GM12864 (cell line): ENCODE measurements at places on chromosomes 6 and 20.

GRCh38 chr6:11729076-11729475 lies 49.5 kb downstream of the ADTRP start:
- DNase-seq, result no peak

GRCh38 chr20:328975-329695 lies 3.8 kb downstream of the SOX12 start:
- no peak for DNase-seq

GRCh38 chr6:159966981-159967380 lies 1.9 kb upstream of the IGF2R start:
- DNase-seq, result no peak

GRCh38 chr6:167401525-167402194 lies 76.8 kb downstream of the TTLL2 start:
- DNase-seq, result no peak

DNA sequence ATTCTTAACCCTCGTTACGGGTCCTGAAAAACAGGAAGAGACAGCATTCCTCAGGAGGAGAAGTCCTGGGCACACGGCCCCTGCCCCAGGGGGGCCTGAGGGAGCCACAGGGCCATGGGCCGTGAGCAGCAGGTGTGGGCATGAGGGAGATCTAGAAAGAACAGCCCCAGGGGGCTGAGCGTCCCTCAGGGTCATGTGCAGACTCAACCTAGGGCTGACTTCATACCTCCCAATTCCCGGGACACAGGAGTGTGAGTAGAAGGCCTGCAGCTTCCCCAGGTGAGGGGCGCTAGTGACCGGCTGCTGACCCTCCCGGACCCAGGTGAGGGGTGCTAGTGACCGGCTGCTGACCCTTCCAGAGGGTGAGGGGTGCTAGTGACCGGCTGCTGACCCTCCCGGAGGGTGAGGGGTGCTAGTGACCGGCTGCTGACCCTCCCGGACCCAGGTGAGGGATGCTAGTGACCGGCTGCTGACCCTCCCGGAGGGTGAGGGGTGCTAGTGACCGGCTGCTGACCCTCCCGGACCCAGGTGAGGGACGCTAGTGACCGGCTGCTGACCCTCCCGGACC lies 35.1 kb downstream of the FRMD1 start:
- no peak for DNase-seq

GRCh38 chr6:90230548-90231215 lies 66.0 kb downstream of the BACH2 start:
- no peak for DNase-seq

GRCh38 chr20:44034451-44034850 lies 119.8 kb downstream of the TOX2 start:
- no peak for DNase-seq

GRCh38 chr6:168499045-168499650 lies 58.2 kb downstream of the SMOC2 start:
- DNase-seq, result no peak

GRCh38 chr6:75532521-75532920 lies 38.9 kb upstream of the FILIP1 start:
- no peak for DNase-seq

GRCh38 chr6:168395983-168396382 lies 45.0 kb upstream of the SMOC2 start:
- DNase-seq, result no peak

GRCh38 chr6:10393544-10394225 lies 21.2 kb downstream of the TFAP2A start:
- DNase-seq, result no peak

DNA sequence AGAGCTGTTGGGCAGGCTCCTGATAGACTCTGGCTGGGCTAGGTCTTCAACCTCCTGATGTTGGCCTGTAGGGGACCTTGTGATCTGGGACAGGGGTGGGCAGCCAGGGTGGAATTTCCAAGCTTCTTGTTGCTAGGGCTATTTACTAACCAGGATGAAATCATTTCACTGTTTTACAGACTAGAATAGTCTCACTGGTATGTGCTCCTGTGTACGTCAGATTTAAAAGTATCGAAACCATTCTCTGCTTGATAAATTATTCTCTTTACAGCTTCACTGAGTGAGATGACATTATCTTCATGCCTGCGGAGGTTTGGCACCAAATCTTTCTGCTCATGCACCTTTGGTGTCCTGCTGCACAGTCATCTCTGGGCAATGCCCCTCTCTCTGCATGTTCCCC lies 10.9 kb downstream of the EDN1 start:
- DNase-seq, result no peak

DNA sequence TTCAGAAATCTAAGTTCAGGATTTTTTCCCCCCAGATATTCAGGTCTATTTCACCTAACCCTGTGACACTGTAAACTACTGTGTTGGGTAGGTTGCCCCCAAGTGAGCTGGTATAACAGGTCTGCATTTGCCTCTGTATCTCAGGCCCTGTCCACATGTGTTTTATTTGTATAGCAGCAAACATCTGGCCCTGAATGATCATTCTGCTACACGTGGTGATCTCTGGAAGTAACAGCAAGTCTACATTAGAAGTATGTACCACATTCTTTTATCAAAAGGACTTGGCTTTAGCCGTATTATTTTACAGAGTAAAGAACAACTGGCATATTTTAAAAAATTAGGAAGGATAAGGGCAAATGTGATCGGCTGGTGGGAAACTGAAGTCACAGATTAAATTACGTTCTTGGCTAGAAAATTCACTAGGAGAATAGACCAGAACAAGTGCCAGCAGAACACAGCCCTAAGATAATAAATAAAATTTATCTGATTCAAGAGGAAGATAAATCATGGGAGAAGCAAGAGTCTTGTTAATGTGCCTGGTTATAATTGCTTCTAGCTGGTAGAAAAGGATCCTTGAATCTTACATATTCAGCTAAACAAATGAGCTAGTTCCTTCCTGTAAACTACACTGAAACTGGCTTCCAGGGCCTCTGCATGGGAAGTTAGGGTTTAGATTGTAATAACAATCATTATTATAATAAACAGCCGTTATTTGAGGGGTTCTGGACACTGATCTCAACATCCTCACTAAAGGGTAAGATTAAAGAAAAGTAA lies 192.1 kb downstream of the SAMD5 start:
- DNase-seq, result no peak

GRCh38 chr20:53918949-53919361 lies 151.4 kb downstream of the BCAS1 start:
- no peak for DNase-seq

DNA sequence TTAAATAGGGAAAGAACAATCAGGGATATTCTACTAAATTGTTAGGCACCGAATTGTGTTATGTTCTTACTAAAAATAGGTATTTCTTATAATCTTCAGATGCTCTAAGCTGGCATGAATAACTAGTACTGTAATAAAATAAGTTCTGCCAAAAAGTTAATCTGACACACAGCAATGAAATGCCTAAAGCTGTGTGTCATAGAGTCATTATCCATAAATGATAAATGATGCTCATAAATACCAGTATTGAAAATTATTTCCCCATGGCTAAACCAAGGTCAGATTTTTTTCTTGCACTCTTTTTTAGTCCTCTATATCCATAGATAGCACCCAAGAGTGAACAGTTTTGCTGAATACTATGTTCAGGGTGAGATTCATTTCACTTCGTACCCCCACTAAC lies 11.7 kb upstream of the PRIM2 start:
- DNase-seq, result no peak

DNA sequence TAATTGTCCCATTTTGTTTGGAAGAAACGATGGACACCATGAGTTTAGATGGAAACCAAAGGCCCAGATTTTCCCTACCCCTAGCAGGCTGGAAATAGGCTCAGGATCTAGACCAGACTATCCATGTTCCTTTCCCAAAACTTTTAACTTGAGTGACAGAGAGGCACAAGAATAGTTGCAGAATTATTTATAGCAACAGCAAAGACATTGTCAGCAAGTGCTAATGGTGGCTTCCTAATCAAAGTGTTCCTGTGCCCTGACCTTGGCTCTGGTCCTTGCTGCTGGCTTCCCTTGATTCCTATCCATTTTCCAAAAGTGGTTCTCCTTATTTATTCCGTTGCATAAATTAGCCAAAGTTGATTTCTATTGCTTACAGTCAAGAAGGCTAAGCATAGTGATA lies 103.1 kb downstream of the RNGTT start:
- DNase-seq, result no peak

DNA sequence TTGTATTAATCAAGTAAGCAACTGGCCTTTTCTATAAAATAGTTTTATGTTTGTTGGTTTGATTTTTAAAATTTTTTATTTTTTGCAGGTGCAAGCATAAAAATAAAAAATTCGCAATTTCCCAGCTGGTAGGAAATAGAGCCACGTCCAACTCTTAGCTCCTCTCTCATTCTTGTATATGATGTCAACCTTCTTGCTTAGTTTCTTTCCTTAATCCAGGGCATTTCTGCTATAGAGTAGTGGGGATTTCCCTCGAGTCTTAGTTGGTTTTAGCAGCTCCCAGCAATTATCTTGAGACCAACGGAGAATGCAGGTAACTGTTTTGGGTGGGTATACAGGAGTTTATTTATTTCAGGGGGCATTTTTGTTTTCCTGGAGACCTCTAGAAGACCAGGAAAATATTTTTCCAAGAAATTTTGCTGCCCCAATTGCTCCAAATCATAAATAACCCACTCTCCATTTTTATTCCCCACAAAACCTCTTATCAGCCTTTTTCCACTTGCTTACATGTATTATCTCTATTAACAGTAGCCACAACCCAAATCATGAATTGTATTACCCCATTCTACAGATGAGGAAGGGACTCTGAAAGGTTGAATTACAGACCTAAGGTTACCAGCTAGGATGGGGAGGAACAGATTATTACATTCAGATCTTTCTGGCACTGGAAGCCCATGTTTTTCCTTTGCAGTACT lies 18.4 kb downstream of the PHACTR2 start:
- DNase-seq, result no peak

GRCh38 chr6:32177183-32177787 lies 920 bp upstream of the RNF5 start:
- no peak for DNase-seq

- DNase-seq, result no peak
Measured at GRCh38 chr6:96304997-96305396, 216.6 kb upstream of the UFL1 start.

GRCh38 chr20:15318682-15319081 lies 981.3 kb upstream of the FLRT3 start:
- no peak for DNase-seq

DNA sequence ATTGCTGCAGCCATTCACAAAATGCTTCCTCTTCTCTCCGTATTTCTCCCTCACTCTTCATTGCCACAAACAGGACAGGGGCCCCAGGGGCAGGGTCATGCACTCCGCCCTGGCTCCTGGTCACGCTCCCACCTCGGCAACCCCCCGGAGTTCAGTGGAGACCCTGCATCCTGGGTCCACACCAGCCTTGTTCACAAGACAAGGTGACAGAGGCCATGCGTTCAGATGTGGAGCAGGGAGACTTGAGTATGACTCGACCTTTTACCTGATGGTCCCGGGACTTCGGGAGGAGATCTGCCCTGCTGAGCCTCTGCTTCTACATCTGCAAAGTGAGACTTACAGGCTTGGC lies 49.4 kb downstream of the ANKRD60 start:
- DNase-seq, result no peak

DNA sequence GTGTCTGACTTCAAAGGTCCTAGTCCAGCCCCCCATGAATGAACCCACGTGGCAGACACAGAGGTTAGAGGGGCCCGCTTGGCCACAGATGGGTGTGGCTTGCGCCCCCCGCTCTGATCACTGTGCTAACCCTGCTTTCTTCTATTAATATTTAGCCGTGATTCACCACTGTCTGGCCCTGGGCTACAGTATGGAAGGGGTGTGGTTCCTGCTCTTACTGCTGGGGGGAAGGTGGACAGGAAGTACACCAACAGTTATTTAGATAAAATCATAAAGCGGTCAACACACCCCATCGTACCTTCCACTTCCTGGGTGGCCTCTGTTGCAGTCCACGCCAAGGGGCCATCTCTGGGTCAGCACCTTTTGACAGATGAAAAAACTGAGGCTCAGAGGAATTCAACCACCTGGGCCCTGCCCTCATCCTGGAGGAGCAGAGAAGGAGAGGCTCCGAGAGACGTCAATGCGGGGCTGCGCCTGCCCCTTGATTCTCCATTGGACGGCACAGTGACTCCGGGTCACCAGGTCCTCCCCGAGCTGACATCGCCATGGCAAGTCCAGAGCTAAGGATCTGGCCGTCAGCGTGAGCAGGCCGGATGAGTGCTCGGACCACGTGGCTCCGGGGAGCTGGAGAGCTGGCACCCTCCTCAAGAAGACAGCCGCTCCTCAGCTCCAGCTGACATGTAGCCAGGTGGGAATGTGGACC lies 206.3 kb downstream of the PREX1 start:
- DNase-seq, result no peak

GRCh38 chr6:122184401-122184827 lies 215.0 kb upstream of the HSF2 start:
- DNase-seq, result no peak

- no peak for DNase-seq
Measured at GRCh38 chr6:241336-241865, 50.9 kb upstream of the DUSP22 start.

DNA sequence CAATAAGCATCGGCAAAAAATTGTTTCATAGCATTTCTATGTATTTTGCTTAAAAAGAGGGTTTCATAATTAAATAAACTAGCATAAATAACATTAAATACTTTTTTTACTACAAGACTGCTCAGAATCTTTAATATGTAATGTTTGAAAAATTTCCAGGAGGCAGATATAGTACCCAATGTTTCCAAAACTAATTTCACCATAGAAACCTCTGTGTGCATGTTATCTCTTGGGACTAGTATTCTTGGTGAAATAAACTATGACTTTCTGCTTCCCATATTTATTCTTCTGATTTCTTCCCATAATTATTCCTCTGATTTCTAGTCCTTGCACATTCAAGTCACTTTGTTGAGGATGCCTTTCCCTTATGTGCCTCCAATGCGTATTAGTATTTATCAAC lies 94.5 kb downstream of the PTPRK start:
- no peak for DNase-seq

DNA sequence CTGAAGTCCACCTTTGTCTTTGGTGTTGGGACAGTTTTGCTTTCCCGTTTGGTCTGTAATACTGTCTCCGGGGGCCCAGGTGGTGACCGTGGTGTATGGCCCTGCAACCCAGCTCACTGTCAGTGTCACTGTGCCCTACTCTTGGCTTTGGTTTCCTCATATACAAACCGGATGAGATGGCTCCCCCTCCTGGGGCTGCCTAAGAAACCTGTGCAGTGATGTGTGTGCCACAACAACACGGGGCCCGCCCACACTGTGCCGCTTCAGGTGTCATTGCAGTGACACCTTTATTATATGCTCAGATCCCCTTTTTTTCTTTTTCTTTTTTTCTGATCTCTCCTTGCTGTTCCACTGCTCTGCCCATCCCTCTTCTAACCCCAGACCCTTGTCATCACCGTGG lies 73.9 kb downstream of the RAMACL start:
- peak; percentile 55 for DNase-seq

GRCh38 chr20:46088409-46089166 lies 1.2 kb downstream of the NCOA5 start:
- DNase-seq, result no peak

GRCh38 chr20:22689266-22689665 lies 104.9 kb upstream of the FOXA2 start:
- no peak for DNase-seq

- DNase-seq, result no peak
Measured at GRCh38 chr20:39855799-39856198, 833.2 kb downstream of the MAFB start.
